ENCODE measurements at places on chromosomes 12 and 14.

DNA sequence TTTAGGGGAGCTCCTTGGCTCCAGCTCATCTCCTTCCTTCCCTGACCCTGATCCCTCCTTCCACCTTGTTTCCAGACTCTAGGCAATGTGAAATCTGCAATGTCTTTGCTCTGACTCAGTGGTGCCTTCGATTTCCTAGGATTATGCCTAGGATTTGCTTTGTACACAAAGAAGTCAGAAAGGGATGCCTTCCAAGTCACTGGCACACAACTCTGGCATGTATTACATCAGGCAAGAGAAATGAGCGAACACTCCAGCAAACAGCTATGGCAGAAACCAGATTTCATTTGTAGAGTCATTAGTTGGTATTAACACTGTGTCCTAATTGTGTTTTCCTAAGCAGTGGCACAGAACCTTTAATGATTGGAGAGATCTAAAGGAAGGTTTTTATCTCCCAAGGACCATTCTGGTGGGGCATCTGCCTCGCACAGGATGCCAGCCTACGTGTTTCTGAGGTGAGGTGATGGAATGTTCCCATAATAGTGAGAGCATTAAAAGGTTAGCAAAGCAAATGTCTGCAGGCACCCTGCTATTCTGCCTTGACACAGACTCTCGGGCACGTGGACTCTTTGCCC, 84.9 kb downstream of the WSCD2 start:
- no peak for DNase-seq

GRCh38 chr12:55036326-55037115, 16.7 kb downstream of the NEUROD4 start:
- DNase-seq, result no peak

DNA sequence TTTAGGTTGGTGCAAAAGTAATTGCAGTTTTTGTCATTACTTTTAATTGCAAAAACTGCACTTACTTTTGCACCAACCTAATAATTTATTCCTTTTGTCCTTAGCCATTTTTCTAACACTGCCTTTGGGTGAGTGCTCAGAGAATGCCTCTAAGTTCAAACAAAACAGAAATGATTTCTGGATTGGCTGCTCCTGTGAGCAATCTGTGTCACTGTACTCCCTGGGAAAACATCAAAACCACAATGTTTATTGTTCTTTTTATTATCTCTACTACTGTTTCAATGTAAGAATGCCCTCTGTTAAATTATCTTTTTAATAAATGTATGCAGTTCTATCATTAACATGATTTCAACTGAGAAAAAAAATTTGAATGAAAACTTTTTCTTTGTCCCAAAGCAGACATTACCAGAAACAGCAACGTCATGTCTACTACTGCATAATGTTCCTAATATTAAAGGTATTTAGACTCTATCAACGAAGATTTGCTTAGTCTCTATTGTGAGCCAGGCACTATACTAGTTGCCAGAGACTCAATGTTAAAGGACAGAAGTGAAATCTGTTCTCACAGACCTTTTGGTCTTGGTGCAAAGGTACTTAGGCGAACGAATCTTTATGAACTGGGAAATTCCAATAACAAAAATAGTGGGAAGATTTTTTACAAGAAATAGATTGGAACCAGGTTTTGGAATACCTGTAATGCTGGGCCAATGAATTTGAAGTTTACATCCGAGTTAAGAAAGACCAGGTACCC, 6.2 kb downstream of the SLC41A2 start:
- DNase-seq, result no peak

- no peak for DNase-seq
These were observed 326.6 kb downstream of the KCNH5 start for GRCh38 chr14:62718629-62719028.

GRCh38 chr12:105600911-105601545, 270.5 kb downstream of the C12orf75 start:
- no peak for DNase-seq

Data from stimulated activated CD8-positive, alpha-beta memory T cell treated with anti-CD3 and anti-CD28 coated beads, Interleukin-7, amount 100 ng/mL, for 1 hour (primary cell).